Activated effector memory CD4-positive, alpha-beta T cell treated with Interleukin-2 at 50 U/mL for 16 hours (primary cell): ENCODE measurements at places on chromosomes 6 and 20.

- DNase-seq = no peak
Measured at GRCh38 chr6:53295176-53295575, 53.6 kb downstream of the ELOVL5 start.

DNA sequence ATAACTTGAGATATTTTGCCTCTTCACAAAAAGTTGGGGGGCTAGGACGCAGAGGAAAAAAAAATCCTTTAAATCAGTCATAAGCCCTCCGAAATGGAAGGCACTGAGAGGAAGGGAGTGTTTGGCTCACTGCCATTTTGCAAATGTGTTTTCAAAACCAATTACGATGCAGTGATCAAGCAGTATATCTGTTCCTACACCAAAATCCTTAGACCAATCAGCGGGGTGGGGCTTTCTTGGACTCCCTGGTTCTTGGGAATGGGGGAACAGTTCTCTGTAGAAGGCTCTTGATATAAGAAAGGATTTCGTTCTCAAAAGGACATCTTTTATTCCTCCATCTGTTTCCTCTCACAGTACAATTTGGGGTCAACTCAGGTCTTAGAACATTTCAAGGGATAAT, 478.6 kb upstream of the JARID2 start:
- DNase-seq = no peak

GRCh38 chr6:45877970-45878590, 137.6 kb downstream of the CLIC5 start:
- DNase-seq = no peak

- DNase-seq = no peak
Measured at GRCh38 chr20:24755411-24755922, 193.6 kb upstream of the CST7 start.

DNA sequence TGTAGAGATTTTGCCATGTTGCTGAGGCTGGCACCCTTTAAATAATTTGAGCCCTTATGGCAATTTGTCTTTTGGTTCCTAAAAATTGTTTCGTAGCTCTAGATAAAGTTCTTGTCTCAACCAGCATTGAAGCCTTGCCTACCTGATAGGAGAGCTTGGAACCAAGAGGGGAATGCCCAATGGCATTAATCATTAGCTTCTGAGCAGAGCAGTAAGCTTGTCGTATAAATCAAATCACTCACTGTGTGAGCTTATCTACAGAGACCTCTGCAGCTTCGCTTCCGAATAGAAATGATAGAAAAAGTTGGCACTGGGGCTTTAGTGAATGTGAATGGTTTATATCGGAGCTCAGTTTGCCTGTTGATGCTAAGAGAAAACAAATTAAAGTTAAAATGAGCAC, 10.7 kb downstream of the ANKRD6 start:
- DNase-seq = no peak

DNA sequence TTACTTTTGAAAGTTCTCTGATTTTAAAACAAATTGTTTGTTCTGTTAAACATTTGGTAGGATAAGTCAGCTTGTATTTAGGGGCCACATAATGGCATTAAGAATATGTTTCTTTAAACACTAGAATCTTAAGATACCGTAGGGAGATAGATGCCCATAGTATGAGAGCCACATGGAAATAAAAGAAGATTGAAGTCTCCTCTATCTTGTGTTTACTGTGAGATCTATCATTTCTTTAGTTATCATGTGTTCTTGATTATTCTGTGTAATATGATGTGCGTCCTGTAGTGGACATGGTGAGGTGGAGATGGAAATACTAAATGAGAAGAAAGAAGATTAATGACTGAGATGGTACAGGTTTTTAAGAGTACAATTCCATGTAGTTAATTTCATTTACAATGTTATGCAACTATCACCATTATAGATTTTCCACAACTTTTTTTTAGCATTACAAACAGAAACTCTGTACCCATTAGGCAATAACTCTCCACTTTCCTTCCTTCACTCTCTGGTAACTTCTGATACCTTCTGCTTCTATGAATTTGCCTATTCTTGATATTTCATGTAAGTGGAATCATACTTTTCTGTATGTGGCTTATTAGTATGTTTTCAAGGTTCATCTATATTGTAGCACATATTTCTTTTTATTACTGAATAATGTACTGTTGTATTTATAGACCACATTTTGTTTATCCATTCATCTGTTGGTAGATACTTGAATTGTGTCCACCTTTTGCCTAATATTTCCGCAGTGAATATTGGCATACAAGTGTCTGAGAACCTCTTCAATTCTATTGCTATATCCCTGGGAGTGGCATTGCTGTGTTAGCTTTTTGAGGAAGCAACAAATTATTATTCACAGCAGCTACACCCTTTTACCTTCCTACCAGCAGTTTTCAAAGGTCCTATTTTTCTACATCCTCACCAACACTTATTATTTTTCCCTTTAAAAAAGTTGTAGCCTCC, 11.5 kb downstream of the RNF146 start:
- no peak for DNase-seq

GRCh38 chr6:144123421-144123820, 26.9 kb upstream of the STX11 start:
- DNase-seq = no peak

DNA sequence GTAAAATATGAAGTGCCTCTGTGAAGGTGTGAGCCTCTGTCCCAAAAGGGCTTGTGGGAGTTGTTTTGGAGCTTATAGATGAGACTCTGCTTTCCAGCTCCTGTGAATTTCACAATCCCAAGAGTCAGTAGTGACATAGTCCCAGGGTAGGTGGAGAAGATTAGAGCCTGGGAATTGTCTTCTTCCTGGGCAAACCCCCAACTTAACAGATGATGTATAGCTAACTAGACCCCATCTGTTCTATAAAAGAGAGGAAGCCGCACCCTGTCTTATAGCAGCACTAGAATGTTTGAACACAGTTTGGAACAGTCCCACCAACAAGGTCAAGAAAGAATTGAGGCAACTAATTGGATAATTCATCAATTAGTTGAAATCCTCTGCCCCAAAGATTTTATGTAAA, 294.7 kb downstream of the ZNF217 start:
- no peak for DNase-seq

GRCh38 chr6:8229915-8230756, 127.8 kb upstream of the EEF1E1 start:
- DNase-seq = no peak

- no peak for DNase-seq
Measured at GRCh38 chr6:168222115-168223043, 97.2 kb downstream of the DACT2 start.

DNA sequence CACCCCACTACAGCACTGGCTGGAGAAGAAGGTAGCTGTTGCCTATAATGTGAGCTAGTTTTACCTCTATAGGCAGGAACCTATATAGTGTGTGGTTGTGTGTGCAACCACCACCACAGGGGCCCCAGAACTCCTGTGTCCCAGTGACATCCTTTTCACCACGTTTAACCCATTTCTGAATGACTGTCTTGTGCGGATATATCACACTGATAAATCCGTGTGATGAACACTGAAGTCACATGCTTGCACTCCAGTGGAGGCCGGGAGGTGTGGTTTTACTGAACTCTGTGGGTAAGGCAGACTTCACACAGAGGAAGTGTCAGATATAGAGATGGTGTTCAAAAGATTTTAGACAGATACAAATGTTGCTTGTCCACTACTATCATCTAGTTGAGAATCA, 32.5 kb downstream of the SDHAF4 start:
- peak; percentile 3 for DNase-seq

GRCh38 chr6:45698046-45698445, 317.6 kb downstream of the CLIC5 start:
- DNase-seq = no peak

- DNase-seq = no peak
Measured at GRCh38 chr20:53847139-53847836, 223.1 kb downstream of the BCAS1 start.

- DNase-seq = no peak
Measured at GRCh38 chr6:148971031-148971927, 224.4 kb downstream of the UST start.

DNA sequence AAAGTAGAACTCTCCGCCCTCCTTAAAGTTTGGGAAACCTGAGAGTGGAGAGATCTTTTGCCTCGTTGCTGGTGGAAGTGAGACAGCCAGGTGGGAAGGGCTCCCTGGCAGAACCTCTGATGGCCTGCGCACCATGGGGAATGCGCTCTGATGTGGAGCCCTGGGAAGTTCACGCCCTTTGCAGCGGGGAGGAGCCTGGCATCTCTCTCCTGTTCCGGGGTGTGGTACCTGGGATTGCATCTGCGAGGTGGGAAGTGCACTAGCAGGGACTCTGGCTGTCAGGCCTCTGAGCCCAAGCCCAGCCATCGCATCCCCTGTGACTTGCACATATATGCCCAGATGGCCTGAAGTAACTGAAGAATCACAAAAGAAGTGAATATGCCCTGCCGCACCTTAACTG, 159.8 kb downstream of the AKAP7 start:
- DNase-seq = no peak

GRCh38 chr20:58071991-58072390, 156.5 kb downstream of the ANKRD60 start:
- DNase-seq = no peak

DNA sequence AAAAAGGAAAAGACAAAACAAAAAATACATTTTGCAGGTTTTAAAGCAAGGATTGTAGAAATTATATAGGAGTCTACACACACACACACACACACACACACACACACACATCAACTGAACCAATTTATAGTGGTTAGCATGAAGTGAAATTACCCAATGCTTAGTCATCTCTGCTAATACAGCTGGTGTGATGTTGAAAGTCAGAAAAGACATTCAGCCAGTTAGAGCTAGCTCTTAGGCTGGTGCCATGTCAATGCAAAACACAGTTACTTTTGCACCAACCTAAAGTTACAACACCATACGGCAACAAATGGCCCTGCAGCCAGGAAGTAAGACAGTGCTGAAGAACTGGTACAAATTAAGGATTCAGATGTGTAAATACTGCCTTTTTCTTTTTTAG, 15.2 kb downstream of the FAM210B start:
- DNase-seq = no peak

DNA sequence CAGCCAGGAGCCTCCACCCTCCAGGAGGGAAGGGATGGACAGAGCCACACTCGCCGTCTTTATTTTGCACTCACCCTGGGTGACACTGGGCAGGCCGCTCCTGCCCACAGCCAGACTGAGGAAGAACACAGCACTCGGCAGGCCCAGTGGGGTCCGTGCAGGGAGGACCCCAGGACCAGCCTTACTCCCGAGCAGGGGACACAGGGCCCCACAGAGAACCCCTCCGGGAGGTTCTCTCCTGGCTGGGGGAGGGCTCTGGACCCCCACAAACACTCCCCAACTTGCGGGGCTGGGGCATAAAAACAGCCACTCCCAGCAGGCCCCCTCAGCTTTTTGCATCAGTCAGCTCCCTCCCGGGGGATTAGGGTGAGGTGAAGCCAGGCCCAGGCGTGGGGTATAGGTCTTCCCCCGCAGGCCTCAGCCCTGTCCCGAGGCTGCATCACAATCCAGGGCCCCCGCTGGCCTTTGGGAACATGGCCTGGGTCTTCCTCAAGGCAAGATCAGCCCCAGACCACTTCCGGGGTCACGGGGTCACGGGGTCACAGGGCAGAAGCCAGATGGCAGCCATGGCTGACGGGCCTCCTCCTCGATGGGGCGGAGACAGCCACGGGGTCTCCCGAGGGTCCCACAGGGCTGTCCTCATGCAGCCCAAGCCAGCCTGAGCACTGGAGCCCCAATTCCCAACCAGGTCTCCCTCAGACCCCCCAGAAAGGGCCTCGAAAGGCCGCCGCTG, 3.2 kb downstream of the TNFRSF6B start:
- no peak for DNase-seq

DNA sequence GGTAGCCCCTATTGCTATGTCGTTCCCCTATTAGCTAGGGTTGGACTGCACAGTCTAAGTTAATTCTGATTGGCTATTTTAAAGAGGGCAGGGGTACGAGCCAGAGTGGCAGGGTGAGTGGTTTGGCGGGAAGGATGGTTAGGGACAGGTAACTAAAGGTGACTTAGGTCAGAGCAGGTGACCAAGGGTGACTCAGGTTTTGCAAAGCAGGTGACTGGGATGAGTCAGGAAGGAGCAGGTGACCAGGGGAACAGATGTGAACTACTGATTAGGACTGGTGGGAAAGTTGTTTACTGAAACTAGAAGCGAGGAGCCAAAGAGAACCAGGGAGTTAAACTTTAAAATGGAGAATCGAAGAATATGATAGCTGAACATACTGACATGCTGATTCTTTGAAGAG, 295.2 kb downstream of the GJA1 start:
- DNase-seq = no peak

DNA sequence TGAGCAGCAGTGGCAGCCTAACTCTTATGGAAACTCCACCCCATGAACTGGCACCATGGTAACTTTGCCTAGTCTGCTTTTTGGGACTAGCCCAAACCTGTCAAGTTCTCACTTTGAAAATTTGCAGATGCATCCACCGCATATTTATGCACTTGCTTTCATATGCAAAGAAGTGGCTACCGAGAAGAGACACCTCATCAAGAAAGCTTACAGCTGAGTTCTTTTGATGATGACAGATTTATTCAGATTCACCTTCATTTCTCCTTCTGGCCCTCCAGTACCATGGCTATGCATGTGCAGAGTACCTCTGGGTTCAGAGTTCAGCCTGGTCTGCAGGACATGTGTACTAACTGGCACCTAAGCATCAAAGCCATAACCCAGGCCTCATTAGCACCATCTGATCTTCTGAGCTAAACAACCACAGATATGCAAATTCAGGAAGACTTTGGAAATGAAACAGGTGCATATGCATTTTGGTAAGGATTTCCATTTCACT, 154.3 kb upstream of the TENT5A start:
- DNase-seq = no peak

DNA sequence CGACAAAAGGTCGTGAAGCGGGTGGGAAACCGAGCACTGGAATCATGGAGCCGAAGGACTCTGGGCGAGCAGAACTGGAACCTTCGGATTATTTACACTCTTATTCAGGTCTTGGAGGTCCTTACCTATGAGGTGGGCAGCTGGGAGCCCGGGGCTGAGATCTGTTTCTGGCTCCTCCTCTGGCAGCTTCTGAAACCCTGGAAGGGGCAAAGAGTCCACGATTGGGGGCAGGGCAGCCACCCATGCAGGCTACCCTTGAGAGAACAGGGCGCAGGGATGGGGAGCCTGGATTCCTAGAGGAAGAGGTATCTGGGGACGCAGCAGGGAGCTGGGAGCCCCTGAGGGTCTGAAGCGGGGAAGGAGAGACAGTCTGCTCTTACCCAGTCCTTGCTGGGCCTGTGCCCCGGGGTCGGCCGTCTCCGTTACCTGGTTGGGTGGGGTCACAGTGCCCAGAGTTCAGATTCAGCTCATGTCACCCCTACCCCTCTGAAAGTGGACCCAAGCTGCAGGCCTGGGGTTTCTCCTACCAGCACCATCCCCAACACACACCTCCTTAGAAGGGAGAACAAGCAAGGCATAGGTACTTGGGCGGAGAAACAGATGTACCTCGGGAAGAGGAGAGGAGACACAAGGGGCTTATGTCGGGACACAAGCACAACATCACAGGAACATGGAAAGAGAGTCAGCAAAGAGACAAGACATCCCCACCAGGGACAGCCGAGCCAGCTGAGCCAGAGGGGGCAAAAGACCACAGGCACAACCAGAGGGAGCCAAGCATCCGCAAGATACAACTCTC, 592 bp downstream of the LTB start:
- DNase-seq = no peak
